Mesothelial cell of epicardium (in vitro differentiated cells): ENCODE measurements at places on chromosomes 5 and 9. TPM values are rescaled to one million over a fixed set of nuclear protein-coding genes. Genes with fewer than 3 reads are reported as not detected.
A peak's percentile ranks its signal among the peaks of the same experiment; 100 is the strongest.

Gene CKMT2
- 2.3 to 2.6 TPM (median 2.6 TPM) in 3 replicates for total RNA-seq

Gene F2RL1
- 5.7 to 6.6 TPM (median 6.6 TPM) in 3 replicates for total RNA-seq

Gene FOXD4L5
- 0.16 to 0.29 TPM (median 0.22 TPM) in 3 replicates for total RNA-seq

GRCh38 chr5:32589942-32590869 lies 4.8 kb downstream of the SUB1 start:
- H3K4me3 ChIP-seq = no peak overlapping the region
- H3K27me3 ChIP-seq = no peaks in the 10 kb centered on the region
- no peak overlapping the region for H3K27ac ChIP-seq
- H3K4me1 ChIP-seq = peaks cover 14% of the 10 kb centered on the region

DNA sequence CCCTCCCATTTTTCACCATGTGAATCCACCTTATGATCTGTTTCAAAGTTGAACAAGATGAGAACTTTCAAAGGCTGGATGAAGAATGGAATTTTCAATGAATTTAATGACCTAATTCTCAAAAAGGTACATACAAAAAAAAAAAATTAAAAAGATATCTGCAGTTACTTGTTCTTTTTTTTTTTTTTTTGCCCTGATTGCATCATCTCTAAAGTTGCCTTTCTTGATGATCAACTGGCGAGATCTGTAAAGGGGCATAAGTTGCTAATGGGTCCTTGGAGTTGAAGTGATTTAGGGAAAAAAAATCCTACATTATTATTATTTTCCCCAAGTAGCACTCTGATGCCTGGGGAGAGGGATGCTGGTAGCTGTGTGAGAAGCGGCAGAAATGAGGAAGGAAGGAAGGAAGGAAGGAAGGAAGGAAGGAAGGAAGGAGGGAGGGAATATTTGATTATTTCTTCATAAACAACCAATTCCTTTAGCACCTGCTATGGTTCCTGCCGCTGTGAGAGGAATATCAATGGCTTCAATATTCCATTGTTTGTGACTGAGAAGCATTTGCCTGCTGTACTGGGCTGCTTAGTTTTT lies 48.8 kb upstream of the CD180 start:
- H3K27ac ChIP-seq = no peak overlapping the region
- H3K4me3 ChIP-seq = no peak overlapping the region
- H3K36me3 ChIP-seq = no peaks in the 10 kb centered on the region
- DNase-seq = no peak
- no peaks in the 10 kb centered on the region for H3K27me3 ChIP-seq

GRCh38 chr5:178883815-178884430 lies 11.8 kb upstream of the ZFP2 start:
- H3K4me1 ChIP-seq = no peaks in the 10 kb centered on the region
- H3K36me3 ChIP-seq = peaks cover 86% of the 10 kb centered on the region
- no peak overlapping the region for H3K4me3 ChIP-seq

DNA sequence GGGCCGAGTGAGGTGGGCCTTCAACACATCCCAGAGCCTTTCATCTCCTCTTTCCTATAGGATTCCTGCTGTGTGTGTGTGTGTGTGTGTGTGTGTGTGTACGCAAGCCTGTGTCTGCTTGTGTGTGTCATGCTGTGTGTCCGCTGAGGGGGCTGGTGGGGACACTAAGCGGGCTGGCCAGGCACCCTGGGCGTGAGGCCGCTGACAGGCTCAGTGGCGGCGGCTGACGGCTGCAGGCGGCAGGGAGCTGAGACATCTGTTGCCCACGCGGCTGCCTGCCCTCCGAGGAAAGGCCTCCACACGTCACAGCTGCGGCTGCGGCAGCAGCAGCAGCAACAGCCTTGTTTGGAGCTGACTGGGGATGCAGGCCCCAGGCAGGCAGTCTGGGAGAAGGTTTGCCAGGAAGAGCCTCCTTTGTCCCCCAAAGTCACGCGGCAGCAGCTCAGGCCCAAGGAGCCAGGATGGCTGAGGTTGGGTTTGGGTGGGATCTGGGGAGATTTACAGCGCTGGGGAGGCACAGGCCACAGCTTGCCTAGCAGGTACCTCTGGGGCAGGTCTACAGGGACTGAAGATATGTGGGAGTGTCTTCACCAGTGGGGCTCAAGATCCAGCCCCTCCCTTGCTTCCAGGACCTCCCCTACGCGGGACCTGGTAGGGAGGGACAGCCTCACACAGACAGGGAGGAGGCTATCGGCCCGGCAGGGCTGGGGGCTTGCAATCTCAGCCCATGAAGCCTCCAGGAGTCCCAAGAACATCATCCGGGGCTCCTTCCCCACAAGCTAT lies 1.8 kb downstream of the PDLIM4 start:
- no peaks in the 10 kb centered on the region for H3K27me3 ChIP-seq
- peaks cover 42% of the 10 kb centered on the region for H3K4me1 ChIP-seq
- peaks cover 9% of the 10 kb centered on the region for H3K36me3 ChIP-seq
- H3K27ac ChIP-seq = peak overlapping the region; percentile 93
- H3K4me3 ChIP-seq = peak overlapping the region; percentile 73

GRCh38 chr9:4147476-4148230 lies 152.2 kb downstream of the GLIS3 start:
- H3K4me1 ChIP-seq = peaks cover 4% of the 10 kb centered on the region
- DNase-seq = no peak
- H3K4me3 ChIP-seq = no peak overlapping the region
- no peaks in the 10 kb centered on the region for H3K36me3 ChIP-seq
- H3K27ac ChIP-seq = no peak overlapping the region
- H3K27me3 ChIP-seq = peaks cover 3% of the 10 kb centered on the region
